ENCODE measurements at places on chromosomes 11 and 22.

- H3K27me3 ChIP-seq: no peaks in the 10 kb centered on the region
- peaks cover 73% of the 10 kb centered on the region for H3K36me3 ChIP-seq
- H3K4me3 ChIP-seq: no peak overlapping the region
- DNase-seq: no peak
- no peaks in the 10 kb centered on the region for H3K4me1 ChIP-seq
These were observed 58.2 kb downstream of the SERGEF start for GRCh38 chr11:17954395-17955252.

DNA sequence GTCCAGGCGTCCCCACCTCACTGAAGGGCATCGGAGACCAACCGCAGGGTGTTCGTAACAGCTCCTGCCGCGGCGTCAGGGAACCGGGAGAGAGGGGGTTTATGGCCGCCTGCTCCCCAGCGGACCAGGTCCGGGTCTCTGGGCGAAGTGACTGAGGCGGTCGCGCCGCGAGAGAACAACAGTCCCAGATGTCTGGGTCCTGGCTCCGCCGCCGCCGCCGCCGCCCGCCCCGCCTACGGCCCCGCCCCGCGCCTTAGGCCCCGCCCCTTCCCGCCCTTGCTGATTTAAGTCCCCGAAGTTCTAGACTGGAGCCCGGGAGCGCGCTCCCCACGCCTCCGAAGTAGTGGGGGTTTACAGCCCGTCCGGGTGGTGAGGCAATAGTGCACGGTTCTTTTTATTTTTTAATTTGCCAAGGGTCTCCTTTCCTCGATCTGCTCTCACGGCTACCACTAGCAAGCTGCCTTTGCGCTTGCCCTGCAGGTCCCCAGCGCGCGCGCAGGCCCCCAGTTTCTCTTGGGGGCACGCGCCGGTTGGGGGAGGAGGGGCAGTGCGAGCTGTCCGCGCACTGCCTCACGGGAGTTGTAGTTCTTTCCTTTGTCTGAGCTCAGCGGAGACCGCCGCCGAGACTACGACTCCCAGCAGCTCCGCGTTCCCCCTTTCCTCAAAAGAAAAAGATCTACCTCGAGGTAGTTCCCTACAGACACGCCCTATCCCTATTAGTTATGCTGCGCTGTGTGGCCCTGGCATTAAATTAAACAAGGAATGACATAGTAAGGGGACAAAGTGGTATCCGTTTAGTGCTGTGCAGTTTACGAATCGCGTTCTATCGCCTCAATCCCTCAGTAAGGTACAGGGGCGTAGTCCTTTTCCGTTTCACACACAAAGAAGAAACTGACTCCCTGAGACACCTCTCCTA, at the start of gene PGM2L1:
Gene PGM2L1 (minus strand): TSS at position 190 of the 916 bp plus-strand sequence. CDS start 272 bp downstream, outside the sequence.
- peak; percentile 88 for DNase-seq
- H3K27ac ChIP-seq: peak within 1 kb of the TSS; percentile 77
- H3K4me1 ChIP-seq: peaks cover 3% of the 10 kb centered on the region

GRCh38 chr11:30459821-30460220, 126.3 kb downstream of the MPPED2 start:
- no peaks in the 10 kb centered on the region for H3K36me3 ChIP-seq
- no peak for DNase-seq
- no peak overlapping the region for H3K4me3 ChIP-seq
- no peak overlapping the region for H3K27ac ChIP-seq
- H3K4me1 ChIP-seq: no peaks in the 10 kb centered on the region

- no peak overlapping the region for H3K27ac ChIP-seq
- H3K36me3 ChIP-seq: no peaks in the 10 kb centered on the region
- H3K4me3 ChIP-seq: no peak overlapping the region
- no peak for DNase-seq
- no peaks in the 10 kb centered on the region for H3K27me3 ChIP-seq
These were observed 236.3 kb upstream of the SORL1-AS1 start for GRCh38 chr11:121688860-121689614.

DNA sequence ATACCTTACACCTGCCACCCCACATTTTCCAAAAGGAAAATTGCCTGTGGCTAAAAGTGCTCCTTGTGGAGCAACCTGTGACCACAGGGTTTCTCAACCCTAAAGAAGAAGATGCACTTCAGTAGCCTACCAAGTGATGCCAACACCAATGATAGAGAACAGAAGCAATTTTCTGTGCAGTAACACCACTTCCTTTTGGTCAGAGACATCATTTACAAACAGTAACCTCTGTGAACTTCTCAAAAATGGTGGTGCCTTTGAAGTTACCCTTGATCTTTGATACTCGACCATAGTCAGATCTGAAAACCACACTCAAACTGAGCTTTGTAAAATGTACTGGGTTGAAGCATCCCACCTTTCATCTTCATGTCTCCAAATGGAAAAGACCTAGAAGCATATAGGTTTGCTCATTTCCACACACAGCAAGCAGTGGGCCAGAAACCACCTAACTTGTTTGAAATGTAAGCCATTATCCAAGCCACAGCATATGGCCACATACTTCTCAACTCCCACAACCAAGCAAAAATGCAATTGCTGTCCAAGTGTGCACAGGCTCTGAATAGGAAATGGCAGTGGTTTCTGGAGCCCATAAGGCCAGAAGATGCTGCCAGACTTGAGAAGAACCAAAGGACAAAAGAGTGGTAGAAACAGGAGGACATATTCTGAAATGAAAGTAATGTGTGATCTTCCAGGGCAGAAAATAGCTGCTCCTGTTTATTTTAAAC, 24.3 kb downstream of the MPPED2 start:
- no peak for DNase-seq
- no peaks in the 10 kb centered on the region for H3K4me1 ChIP-seq
- H3K36me3 ChIP-seq: no peaks in the 10 kb centered on the region
- no peak overlapping the region for H3K4me3 ChIP-seq
- H3K27me3 ChIP-seq: no peaks in the 10 kb centered on the region
- no peak overlapping the region for H3K27ac ChIP-seq

DNA sequence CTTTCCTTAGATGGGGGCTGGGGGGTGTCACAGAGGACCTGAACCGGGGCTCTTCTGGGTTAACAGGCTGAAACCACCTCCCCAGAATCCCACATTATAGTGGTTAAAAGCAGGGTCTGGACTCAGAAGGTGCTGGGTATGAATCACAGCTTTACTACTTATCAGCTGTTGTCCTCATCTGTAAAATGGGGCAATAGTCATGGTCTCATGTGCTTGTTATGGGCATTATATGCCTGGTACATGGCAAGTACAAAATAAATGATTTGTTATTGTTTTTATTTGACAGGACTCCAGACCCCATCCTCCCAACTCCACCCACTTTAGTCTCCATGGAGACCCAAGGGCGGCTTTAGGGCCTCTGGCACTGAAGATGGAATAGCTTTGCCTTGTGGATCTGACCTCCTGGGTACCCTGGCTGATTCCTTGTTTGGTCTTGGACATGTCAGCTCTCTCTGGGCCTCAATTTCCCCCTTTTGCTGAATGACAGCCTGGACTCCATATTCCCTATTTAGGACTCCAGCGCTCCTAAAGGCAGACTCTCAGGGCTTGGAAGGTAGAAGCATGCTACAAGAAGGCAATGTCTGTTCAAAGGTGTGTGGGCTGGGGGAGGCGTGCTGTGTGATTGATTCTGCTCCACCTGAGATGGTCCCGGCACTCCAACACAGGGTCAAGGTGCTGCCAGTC, 812 bp upstream of the SMTN start:
- H3K36me3 ChIP-seq: no peaks in the 10 kb centered on the region
- H3K4me3 ChIP-seq: peak overlapping the region; percentile 72
- DNase-seq: no peak
- H3K27ac ChIP-seq: no peak overlapping the region

DNA sequence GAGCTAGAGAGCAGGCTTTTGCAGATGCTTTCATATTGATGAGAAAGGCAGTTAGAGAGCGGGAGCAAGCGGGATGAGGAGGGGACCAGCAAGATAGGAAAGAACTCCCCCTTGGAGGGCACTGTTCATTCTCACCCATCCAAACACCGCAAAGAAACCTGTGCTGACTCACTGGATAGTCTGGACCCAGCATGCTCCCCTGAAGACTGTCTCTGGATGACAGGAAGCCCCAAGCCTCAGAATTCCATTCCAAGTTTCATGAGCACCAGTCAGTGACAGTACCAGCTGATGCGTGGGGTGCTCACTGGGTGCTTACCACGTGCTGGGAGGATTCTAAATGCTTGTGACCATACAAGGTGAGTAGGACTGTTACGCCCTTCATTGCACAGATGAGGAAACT, 34.2 kb downstream of the MICAL3 start:
- H3K27ac ChIP-seq: no peak overlapping the region
- no peak for DNase-seq
- no peaks in the 10 kb centered on the region for H3K36me3 ChIP-seq

Measured in CD4-positive, alpha-beta T cell (primary cell).